ENCODE measurements at places on chromosomes 5 and 9. TPM values are rescaled to one million over a fixed set of nuclear protein-coding genes. Genes with fewer than 3 reads are reported as not detected.

DNA sequence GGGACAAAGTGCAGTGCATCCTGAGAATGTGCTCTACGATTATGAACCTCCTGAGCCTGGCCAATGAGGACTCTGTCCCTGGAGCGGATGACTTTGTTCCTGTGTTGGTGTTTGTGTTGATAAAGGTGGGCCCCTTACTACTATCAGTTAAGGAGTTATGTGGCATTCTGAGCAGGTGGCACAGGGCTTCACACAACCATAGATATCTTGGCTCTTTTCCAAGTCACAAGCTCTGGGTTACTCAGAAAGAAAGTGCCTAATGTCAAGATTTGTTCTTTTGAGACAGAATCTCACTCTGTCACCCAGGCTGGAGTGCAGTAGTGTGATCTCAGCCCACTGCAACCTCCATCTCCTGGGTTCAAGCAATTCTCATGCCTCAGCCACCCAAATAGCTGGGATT lies 99.0 kb downstream of the GAPVD1 start:
- DNase-seq, result no peak

DNA sequence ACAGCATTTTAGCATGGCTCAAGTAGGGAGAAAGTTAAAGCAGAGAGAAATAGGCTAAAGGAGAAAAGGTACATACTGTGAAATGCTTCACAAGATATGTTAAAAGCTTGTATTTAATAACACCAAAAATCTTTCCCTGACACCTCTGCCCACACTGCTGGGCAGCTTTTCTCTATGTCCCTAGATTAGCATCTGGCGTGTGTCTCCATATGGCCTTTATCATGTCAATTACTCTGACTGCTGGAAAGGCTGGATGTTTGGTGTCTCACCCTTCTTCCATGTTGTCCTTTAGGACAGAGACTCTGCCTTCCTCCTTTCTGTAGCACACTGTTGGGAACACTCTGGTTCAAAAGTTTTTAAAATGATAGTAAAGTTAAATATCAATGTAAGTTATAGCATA lies 122.5 kb downstream of the OXCT1 start:
- DNase-seq, result no peak

DNA sequence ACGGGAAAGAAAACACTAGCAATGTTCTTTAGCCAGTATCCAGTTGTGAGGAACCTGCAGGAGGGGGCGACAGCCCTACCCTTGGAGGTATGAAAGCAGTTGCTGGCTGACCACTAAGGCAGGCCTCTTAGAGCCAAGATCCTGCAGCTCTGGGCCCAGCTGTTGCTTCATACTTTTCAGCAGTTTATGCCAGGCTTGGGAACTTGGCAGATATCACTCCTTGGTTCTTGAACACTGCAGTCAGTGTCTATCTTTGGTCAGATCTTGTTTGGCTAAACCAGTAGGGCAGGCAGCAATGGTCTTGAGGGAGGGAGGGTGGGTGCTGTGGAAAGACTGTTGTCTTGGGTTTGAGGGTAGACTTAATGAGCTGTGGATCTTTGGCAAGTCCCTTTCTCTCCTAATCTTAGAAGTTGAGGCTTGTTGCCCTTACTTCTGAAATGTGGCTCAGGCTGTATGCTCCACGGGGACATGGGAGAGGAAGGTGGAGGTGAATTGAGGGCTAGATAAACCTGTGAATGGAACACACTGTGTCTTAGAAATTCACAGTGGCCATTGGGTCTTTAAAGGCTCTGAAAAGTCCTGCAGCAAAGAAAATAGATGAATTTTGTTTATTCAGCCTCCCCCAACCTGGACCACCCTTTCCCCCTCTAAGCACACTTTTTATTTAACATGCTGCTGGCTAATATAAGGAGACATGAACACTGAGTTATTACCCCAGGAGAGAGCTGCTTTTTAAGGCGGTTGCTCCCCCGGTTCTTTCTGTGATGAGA lies 37.5 kb downstream of the ZNF618 start:
- DNase-seq, result peak; percentile 55

DNA sequence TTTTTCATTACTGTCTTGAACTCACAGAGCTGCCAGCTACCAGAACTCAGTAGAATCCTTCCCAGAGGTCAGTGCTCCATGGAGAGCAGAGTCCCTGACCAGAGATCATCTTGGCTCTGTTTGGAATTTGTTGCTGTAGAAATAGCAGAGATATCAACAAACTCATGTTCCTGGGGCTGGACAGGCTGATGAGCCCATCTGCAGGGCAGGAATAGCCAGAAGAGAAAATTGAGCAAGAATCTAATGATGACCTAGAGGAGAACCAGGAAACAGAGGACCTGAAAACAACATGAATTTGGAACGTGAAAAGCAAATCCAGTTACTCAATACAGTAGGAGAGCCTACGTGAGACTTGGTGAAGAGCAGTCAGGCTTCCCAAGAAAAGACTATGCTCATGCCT lies 437.8 kb downstream of the PLK2 start:
- DNase-seq, result no peak

DNA sequence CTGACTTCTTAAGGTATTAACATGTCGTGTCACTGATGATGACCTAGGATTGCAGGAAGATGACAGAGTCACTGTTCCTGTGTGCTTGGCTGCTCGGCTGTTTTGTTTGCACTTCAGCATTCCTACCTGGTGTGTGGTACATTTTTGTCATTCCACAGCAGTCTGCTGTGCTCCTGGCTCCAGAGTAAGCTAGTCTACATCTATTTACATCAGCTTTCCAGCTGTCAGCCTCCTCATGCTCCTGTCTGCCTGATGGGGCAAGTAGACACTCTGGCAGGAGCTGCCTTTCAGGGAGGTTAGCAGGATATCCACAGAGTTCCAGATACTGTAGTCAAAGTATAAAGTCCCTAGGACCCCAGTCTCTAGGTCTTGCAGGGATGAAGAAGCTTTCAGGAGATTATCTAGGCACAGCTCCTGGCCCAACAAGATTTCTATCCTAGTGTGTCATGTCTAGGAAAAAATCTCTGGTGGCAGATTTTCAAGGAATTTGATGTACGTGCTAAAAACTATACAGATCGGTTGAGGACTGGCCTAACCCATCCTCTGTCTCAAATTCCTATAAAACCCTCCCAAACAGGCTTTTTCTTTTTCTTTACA lies 28.4 kb downstream of the RUSC2 start:
- DNase-seq, result peak; percentile 99

DNA sequence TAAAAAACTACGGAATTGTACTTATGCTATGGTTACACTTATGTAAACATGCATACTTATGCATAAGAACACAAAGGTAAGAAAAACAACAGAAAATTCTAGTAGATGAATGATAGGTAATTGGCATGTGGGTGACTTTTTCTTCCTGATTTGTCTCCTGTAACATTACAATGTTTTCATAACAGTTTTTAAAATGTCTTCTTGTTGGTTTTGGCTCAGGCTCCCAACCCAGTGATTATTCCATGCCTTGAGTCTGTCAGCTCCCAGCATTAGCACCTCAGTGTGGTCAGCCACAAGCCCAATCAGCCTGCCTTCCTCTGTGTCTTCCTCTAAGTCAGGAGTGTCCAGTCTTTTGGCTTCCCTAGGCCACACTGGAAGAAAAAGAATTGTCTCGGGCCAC lies 7.9 kb upstream of the FOXE1 start:
- DNase-seq, result no peak

- peak; percentile 89 for DNase-seq
These were observed 547.6 kb upstream of the WWC1 start for GRCh38 chr5:167743695-167744464.

- peak; percentile 94 for DNase-seq
These were observed 52.2 kb upstream of the SPINK5 start for GRCh38 chr5:148011398-148012137.

- no peak for DNase-seq
These were observed 75.6 kb downstream of the TLR4 start for GRCh38 chr9:117779760-117780159.

GRCh38 chr5:90590-91547 lies 1.1 kb upstream of the PLEKHG4B start:
- DNase-seq, result peak; percentile 4

DNA sequence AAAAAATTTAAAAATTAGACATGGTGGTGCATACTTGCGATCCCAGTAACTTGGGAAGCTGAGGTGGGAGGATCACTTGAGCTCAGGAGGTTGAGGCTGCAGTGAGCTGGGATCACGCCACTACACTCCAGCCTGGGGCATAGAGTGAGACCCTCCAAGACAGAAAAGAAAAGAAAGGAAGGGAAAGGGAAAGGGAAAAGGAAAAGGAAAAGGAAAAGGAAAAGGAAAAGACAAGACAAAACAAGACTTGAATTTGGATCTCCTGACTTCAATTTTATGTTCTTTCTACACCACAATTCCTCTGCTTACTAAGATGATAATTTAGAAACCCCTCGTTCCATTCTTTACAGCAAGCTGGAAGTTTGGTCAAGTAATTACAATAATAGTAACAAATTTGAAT lies 88.1 kb downstream of the NR6A1 start:
- no peak for DNase-seq

GRCh38 chr9:138044485-138045383 lies 167.2 kb downstream of the CACNA1B start:
- no peak for DNase-seq

- no peak for DNase-seq
These were observed 84.6 kb downstream of the SLC44A1 start for GRCh38 chr9:105328872-105329718.

DNA sequence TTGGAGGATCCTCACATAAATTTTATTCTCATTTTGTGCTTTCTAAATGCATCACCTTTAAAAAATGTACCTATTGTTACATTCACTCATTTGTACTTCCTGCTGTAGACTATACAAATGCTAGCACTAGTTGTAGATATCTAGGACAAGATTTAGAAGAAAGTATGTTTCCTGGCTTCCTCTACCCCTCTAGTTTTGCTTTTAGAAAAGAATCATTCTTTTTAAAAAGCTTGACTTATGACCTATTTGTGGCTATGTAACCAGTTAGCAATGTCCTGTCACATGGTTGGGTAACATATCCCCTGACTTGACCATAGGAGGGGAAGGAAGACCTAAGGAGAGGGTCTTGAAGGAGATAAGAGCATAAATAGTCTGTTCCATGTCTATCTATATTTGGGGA lies 13.3 kb downstream of the CAMK4 start:
- DNase-seq, result peak; percentile 10

- no peak for DNase-seq
These were observed 413.5 kb downstream of the PLK2 start for GRCh38 chr5:58046371-58046770.

The CDH18 gene
- not detected for total RNA-seq

The SLC6A3 gene
- total RNA-seq, result not detected

The CARD9 gene
- 1.5 TPM for total RNA-seq

The GGTA1 gene
- not detected for total RNA-seq

The FGF10 gene
- not detected for total RNA-seq

The UBTD2 gene
- 54.0 TPM for total RNA-seq

The RETREG1 gene
- total RNA-seq, result 175 TPM

The PRUNE2 gene
- 38.8 TPM for total RNA-seq

The TRPM6 gene
- total RNA-seq, result 0.15 TPM

Measured in renal cortical epithelial cell (primary cell).